Stimulated activated CD4-positive, alpha-beta T cell treated with anti-CD3 and anti-CD28 coated beads, TNF-alpha, amount 100 ng/mL, for 1 hour (primary cell): ENCODE measurements at places on chromosomes 1 and 21.

DNA sequence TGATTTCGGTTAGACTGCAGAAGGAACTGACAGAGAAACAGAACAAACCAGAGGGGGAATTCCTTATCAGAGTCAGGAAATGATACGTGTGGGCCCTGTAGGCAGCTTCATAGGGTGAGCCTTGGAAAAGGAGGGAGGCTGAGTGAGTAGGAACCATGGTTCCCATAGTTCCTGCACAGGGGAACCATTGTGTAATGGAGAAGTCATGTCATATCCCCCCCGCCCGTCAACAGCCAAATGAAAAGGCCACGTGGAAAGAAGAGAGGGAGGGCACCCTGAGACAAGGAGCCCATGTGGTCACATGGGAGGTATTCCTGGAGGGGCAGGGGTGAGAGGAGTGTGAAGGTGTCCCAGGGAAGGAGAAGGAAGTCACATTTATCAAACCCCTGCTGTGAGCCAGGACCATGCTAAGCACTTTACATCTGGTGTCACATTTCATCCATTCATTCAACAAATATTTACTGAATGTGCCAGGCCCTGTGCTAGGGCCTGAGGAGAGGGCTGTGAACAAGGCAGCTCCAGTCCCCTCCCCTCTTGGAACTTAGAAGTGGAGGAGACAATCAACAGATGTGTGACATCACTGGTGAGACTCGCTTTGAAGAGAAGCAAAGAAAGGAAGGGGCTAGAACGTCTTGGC is 15.7 kb upstream of the FGR start:
- no peak for DNase-seq

DNA sequence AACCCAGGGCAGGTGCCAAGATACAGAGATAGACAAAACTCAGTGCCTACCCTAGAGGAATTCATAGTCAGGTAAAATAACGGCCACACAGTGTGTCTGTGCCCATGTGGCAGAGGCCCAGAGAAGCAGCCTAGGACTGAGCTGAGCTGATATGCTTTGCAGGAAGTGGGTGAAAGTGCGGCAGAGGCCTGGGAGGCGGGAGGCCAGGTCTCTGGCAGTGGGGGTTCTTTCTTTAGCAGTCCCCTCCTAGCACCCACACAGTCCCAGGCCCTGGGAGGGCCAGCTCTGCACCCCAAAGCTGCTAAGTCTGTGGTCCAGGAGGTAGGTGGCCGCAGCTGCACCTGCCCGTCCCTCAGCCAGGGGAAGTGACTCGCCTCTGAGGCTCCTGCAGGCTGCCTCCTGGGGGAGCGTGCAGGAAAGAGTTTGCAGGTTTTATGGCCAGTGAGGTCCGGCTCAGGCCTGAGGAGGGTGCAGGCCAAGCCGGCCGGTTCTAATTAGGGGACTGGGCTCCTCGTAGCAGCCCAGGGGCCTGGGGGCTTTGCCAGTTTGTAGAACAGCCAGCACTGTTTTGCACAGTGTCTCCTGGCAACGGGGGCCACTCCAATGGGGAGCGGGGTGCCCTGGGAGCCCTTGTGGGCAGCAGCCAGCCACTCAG is 107.9 kb downstream of the SPSB1 start:
- no peak for DNase-seq

DNA sequence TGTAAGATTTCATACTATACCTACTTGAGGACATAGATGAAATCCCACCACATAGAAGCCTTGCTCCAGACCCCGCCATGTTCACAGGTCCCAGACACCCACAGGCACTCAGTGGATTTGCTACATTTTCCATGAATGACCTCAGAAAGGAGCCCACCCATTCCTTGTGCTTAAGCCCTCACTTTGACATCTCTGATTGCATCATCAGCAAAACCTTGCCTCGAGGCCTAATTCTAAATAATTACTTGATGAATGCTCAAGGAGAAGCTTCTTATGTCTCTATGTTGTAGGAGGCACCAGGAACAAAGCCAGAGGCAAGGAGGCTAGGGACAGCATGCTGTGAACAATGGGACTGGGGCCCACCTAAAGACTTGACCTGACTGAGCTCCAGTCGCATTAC is 12.1 kb downstream of the OVGP1 start:
- DNase-seq: no peak

DNA sequence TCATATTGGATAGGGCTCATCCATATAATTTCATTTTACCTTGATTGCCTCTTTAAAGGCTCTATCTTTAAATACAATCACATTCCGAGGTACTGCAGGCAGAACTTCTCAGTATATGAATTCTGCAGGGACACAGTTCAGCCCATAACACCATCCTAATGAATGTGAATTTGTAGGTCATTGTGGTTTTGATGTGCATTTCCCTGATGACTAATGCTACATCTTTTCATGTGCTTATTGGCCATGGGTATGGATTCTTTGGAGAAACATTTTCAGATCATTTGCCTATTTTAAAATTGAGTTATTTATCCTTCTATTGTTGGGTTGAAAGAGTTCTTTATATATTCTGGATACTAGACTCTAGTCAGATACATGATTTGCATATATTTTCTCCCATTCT is 9.6 kb upstream of the RPS6KC1 start:
- no peak for DNase-seq

GRCh38 chr1:50179639-50180038 is 70.9 kb downstream of the ELAVL4 start:
- DNase-seq: no peak

GRCh38 chr21:21690068-21690665 is 692.0 kb downstream of the NCAM2 start:
- no peak for DNase-seq

GRCh38 chr1:30460661-30461060 is 262.7 kb downstream of the MATN1 start:
- no peak for DNase-seq

GRCh38 chr1:177794376-177794991 is 175.4 kb downstream of the SEC16B start:
- DNase-seq: no peak

DNA sequence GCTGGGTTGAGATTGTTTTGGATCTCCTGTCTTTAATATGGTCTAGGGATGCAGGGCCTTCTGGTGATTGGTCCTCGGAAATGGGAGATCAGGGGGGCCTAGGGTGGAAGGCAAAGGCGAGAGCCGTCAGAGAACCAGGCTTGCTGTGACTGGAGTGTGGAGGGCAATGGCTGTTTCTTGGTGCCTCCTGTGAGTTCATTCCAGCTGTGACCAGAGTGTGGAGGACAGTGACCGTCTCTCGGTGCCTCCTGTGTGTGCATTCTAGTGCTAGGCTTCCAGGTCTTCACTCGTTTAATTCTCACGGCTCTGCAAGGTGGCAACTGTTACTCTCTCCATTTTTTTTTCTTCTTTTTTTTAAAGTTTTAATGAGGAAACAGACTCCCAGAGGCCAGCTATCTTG is 14.1 kb downstream of the LDLRAP1 start:
- no peak for DNase-seq

DNA sequence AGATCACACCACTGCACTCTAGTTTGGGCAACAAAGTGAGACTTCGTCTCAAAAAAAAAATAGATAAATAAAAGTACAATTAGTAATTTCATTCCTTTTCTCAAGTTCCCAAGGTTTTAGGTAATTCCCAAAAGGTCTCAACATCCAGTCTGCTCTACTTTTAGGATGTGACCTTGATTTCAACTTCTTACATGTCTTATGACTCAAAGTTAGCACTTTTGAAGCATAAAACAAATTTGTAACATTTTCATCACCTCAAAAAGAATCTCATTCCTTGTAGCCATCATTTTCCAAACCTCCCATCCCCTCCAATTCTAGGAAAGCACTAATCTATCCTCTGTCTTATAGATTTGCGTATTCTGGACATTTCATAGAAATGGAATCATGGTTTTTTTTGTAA is 32.2 kb downstream of the SNX27 start:
- no peak for DNase-seq

GRCh38 chr21:46304955-46305354 is 18.7 kb downstream of the C21orf58 start:
- no peak for DNase-seq

DNA sequence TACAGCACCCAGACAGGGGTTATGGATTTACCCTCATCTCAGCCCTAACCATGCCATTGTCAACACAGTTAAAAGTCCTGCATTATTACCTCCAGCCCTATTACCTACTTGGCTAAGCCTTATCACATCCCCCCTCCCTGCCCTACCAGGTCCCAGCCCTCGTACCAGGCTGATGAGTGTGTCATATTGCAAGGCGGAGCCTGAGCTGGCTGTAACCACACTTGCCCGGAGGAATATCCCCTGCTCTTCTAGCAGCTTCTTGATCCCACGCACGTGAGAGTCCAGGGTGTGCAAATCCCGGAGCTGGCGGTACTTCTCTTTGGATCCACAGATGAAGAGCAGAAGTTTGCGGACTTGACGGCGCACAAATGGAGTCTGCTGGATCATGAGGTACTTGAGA is 87.4 kb downstream of the UBR4 start:
- DNase-seq: no peak

GRCh38 chr1:108785264-108785663 is 38.8 kb downstream of the STXBP3 start:
- no peak for DNase-seq

GRCh38 chr1:205585169-205585834 is 46.5 kb downstream of the ELK4 start:
- no peak for DNase-seq

DNA sequence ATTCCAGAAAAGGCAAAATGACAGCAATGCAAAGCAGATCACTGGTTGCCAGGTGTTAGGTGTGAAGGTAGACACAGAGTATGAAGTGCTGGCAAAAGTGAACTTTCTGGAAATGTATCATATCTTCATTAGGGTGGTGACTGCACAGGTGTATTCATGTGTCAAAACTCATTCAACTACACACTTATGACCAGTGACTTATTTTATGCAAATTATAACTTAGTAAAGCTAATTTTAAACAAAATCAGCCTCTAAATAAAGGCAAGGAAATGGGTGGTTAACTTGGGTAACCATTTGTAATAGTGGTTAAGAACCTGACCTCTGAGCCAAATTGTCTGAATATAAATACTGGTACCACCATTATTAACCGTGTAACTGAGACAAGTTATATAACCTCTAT is 7.4 kb downstream of the COP1 start:
- DNase-seq: no peak

DNA sequence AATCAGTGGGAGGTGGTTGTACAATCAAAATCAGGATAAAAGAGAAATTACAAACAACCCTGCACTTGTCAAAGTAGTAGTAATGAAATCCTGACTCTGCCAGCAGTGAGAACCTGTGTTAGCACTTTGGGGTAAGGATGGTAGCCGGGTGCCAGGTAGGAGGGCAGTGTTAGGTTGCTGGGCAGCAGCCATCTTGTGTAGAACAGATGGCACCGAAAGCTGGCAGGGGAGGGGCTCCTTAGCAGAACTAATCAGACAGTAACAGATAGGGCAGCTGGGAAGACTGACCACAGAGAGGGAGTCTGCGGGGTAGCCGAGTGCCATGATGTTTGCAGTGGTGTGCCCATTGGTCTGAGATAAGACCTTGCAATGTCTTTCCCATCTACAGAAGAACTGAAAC is 137.3 kb downstream of the SDCCAG8 start:
- no peak for DNase-seq

DNA sequence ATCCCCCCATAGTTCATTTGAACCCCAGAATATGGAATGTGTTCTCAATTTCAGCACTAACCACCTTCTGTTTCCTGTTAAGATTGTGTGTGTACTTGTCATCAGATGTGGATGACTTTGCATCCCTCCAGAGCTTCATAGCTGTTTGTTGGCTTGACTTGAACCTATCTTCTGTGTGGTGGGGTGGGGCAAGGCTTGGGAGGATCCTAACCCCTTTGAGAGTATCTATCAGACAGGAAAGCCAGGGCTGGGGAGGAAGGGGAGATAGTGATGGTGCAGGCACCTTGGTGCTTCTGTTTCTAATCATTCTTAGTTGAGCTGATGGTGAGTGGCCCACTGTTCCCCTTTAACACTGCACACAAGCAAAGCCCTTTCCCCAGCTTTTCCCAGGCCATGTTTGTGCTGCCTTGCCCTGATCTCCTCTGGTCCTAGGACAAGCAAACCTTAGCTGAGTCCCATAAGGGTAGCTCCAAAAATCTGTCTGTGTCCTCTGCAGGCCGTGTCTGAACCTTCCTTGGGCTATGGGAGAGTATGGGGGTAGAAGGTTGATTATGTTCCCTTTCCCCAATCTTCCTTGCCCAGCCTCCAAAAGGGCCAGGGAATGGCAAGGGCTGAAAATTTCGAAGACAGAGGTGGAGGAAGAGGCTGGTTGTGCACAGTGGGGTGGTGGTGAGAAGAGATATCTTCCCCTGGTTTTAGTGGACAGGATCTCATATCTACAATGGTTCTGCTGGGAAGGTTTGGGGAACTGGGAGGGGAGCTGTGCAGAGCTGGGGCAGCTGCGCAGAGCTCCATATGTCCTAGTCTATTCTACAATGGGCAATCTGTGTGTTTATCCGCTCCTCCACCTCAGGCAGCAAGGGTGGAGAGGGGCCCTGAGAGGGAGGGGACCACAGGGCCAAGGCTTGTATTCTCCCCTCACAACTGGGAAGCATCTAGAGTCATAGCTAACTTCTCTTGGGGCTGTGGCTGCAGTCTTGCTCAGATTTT is 1.4 kb downstream of the NHLH1 start:
- no peak for DNase-seq

DNA sequence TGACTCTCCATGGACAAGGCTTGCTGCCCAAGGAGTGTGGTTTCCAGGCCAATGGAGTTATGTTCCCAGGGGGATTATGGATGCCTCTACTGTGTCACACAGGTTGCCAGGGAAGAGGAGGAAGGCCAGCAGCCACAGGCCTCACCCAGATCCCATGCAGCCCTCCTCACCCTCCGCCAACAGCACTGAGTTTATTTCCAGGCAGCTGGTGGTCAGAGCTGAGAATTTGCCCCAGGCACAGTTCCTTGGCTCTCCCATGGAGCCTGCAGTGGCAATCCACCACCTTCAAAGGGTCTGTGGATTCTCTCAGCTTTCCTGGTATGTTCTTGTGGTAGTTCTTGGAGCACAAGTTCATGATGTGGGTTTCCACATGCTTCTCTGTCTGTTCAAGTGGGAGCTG is 79.2 kb downstream of the NTNG1 start:
- no peak for DNase-seq

DNA sequence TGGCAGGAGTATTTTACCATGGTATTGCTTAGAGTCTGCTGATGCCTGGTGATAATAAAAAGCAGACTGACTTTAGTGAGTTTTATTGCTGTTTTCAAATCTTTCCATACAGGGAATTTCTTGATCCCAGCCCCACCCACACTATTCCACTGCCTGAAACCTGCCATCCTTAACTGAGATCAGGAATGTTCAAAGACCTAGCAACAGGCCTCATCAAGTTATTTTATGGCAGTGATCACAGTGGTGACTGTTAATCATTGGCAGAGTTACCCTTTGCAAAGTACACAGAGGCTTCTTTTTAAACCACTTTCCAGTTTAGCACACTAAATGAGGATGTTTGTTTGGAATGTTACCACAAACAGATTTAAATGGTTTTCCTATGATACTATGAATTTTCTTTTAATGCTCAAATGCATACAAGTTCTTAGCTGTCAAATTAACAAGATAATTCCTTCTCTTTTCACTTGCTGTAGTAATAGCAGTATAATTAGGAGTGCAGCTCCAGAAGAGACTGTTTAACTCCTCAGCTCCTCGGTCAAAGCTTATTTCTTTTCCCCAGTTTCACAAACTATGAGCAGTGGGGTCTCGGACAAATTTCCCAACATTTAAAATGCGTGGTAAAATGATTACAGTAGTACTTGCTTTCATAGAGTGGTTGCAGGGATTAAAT is 69.9 kb upstream of the USP25 start:
- DNase-seq: no peak
